Activated CD4-positive, alpha-beta T cell treated with anti-CD3 and anti-CD28 coated beads, Interleukin-2, Interleukin-6, amounts not matched to agents 100 ng/mL and 50 ng/mL, durations not matched to agents 16 hours and 8 hours (primary cell): ENCODE measurements at places on chromosomes 3 and 15.

GRCh38 chr15:84598250-84598649, 2.6 kb upstream of the ZSCAN2 start:
- DNase-seq = peak; percentile 61

DNA sequence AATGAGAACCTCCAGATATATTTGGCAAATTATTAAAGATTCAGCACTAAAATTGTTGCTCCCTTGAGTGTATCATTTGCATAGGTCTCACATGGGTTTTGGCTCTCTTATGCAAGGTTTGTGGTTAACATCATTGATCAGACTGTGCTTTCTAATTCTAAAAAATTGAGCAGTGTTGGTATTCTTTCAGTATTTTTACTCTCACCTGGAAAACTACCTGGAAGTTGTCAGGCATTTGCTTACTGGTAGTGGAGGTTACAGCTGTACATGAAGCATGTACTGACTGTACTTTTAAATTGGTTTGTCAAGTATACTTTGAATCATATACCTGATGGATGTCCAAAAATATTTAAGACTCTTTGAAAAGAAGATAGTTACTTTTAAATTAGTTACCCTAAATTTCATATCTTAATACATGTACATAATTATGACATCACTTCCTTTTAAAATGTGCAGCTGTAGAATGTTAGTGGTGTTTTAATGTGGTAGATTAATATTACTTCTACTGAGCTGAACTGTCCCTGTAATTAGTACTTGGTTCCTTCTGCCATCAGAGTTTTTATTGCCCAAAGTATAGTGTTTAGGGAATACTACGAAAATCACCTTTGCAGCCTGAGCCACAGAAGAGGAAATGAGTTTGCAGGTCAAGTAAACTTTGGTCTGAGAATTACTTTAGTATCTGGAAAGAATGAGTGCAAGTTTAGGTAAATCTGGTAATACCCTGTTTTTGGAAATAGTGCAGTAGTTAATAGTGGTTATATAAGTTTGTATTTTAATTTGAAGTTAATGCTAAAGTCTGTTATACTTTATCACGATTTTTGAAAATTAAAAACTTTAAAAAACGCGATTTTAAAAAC, 2.8 kb downstream of the CHD2 start:
- DNase-seq = peak; percentile 62

- no peak for DNase-seq
These were observed 10.3 kb upstream of the ZBED2 start for GRCh38 chr3:111605493-111605892.

DNA sequence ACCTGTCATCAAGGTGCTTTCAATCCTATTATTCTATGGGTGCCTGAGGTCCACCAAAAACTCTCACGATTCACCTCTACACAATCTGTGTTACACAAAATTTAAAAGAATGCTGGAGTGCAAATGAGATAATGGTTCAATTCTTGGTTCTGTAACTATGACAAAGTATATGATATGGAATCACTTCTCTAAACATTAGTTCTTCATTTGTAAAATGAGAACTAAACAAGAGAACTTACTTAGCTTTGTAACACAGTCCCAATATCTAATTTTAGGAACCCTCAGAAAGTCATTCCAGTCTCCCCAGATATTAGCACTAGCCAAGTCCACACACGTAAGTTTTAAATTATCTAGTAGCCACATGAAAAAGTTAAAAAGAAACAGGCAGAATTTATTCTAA, 111.5 kb downstream of the TBL1XR1 start:
- DNase-seq = no peak

- DNase-seq = no peak
These were observed 11.4 kb downstream of the PPP1R2 start for GRCh38 chr3:195531683-195532082.

DNA sequence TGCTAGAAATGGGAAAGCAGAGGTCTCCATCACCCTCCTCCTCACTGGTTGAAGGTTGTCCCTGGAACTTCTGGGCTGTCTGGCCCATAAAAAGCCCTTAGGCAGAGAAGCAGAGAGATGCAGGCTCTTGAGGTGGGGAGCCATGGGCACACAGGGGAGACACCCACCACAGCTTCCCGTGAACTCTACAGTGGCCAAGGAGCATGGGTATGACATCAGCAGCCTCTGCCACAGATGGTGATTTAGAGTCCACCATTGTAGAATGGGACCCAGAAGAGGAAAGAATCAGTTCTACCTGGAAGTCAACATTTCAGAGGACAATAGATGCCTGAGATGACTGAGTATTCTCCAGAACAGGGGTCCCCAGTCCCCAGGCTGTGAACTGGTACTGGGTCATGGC, 105.6 kb upstream of the LRRN1 start:
- no peak for DNase-seq

GRCh38 chr3:8519774-8520448, 18.3 kb downstream of the LMCD1 start:
- no peak for DNase-seq

DNA sequence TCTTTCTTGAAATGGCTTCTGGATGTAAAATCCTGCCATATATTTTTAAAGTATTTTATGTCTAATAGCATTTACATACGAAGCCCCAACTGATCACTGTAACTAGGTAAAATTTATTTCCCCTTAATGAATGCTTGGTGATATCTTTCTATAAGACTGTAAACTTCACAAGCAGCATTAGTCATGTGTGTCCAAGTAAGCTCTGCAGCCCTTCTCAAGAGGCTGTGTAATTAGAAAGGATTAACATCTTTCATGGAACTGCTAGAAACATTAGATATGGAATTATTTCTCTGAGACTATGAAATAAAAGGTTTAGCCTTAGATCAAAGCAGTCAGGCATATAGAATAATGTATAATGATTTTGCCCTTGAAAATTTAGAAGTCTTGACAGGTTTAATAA, 143.3 kb downstream of the EPHA3 start:
- DNase-seq = no peak

DNA sequence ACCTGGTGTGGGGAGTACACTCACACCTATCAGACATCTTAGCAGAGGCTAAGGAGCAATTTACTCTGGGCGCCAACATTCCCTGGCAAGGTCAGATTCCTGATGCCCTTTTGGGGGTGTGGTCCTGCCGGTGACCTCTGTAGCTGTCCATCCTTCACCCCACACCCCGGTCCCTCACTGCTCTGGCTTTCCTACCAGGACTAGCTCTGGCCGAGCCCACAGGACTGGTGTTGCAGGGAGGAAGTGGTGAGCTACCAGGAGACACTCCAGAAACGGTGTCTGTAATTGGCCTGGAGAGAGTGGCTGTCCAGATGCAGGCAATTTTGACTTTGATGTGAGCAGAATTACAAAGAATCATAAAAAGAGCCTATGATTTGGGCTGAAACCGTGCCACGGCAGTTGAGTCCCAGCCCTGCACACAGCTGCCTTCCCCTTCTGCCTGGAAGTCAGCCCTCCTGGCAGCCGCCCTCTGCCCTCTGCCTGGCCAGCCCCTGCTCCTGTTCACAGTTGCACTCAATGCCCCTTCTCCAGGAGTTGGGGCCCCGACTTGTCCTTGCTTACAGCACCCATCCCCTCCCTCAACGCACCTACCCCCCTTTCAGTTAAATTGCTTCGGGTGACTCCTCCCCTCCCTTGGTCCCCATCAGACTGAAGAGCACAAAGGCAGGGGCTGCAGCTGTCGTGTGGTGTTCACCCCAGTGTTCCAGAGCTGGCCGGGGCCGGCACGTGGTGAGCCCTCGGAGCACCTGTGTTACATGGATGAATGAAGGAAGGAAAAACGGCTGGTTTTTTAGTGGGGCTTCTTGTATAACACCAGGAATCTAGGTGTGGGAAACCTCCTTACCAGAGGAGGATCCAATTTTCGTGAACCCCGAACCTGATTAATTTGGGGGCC, 80.2 kb upstream of the TPM1 start:
- DNase-seq = no peak

GRCh38 chr3:111890051-111890580, 31.1 kb downstream of the PHLDB2 start:
- DNase-seq = no peak

- no peak for DNase-seq
These were observed 28.1 kb upstream of the CAPN3 start for GRCh38 chr15:42331235-42331634.

DNA sequence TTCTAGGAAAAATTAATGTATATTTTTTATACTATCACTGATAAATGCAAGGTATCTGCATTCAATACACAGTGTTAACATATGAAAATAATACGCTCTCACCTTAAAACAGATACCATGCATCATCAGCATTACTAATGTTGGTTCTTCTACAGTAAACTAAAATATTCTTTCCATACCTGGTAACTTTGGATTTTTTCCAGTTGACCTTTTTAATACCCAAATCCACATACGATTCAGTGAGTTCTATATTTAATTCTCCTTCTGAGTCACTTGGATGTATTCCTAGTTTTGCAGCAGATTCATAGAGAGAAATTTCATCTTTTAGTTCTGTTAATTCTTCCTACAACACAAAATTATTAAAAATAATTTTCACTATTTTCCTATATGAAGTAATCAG, 29.9 kb downstream of the CEP152 start:
- DNase-seq = no peak

GRCh38 chr3:37217098-37217849, 42.9 kb upstream of the LRRFIP2 start:
- no peak for DNase-seq

- DNase-seq = no peak
These were observed 193.3 kb downstream of the ISL2 start for GRCh38 chr15:76529911-76530310.

GRCh38 chr3:178768072-178768864, 232.0 kb downstream of the KCNMB2 start:
- DNase-seq = no peak

DNA sequence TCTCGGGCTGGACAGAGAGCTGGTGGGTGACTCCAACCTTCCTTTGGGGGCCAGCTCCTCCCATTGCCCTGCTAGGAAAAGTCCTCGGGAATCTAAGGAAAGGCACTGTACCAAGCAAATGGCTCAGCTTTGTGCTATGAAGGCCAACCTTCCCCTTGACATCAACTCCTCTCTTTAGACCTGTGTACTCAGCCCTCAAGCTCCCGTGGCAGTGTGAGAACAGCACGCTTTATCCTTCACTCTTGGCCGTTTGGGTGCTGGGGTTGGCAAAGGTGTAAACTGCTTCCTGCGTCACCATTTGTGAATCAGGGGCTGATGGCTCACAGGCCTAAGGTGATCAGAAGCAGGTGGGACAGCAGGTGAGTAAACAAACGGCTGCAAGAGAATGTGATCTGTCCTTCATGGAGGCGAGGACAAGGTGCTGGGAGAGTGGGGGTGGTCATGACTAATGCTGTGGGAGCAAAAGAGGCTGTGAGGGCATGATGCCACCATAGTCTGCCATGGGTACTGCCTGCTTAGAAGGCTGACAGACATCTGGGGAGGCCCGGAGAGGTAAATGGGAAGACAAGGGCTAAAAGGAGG, 165.2 kb upstream of the TPM1 start:
- no peak for DNase-seq

GRCh38 chr15:89408372-89409183, 74.0 kb upstream of the POLG start:
- no peak for DNase-seq

GRCh38 chr3:97579365-97579764, 185.2 kb upstream of the ARL6 start:
- DNase-seq = no peak

GRCh38 chr15:94670438-94671034, 439.2 kb downstream of the MCTP2 start:
- peak; percentile 30 for DNase-seq

GRCh38 chr15:51315726-51316125, 22.7 kb downstream of the CYP19A1 start:
- no peak for DNase-seq

GRCh38 chr3:109023656-109024254, 70.1 kb upstream of the GUCA1C start:
- DNase-seq = peak; percentile 48

DNA sequence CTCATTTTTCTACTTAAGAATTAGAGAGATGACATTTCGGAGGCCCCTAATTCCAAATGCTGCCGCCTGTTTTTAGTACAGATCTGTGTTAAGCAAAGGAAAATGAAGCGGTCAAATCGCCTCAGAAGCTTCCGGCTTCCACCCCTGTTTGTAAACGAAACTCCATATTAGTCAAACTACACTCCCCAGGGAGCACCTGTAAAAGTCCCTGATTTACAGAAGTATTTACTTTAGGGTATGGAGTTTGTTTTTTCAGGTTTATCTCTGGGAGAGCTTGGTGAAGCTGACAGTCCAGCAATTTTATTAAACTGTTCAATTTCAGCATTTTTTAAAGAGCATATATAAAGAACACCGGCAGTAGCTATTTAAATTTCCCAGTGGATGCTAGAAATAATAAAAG, 319.8 kb downstream of the FHIT start:
- no peak for DNase-seq

GRCh38 chr3:26562021-26562768, 60.4 kb upstream of the LRRC3B start:
- no peak for DNase-seq

GRCh38 chr3:38007754-38008090, 17.1 kb downstream of the VILL start:
- DNase-seq = no peak

- no peak for DNase-seq
These were observed 74.7 kb downstream of the SPATA16 start for GRCh38 chr3:173066044-173067004.

GRCh38 chr3:184354121-184354728, 7.2 kb downstream of the CLCN2 start:
- DNase-seq = peak; percentile 71

GRCh38 chr3:73419179-73419803, 205.4 kb downstream of the PDZRN3 start:
- no peak for DNase-seq

GRCh38 chr3:15102256-15102655, 3.3 kb upstream of the RBSN start:
- DNase-seq = no peak

- no peak for DNase-seq
These were observed at the start of gene IL17RE for GRCh38 chr3:9902372-9903237. IL17RE (plus strand) TSS chr3:9902848; CDS start chr3:9902933, 85 bp downstream.

DNA sequence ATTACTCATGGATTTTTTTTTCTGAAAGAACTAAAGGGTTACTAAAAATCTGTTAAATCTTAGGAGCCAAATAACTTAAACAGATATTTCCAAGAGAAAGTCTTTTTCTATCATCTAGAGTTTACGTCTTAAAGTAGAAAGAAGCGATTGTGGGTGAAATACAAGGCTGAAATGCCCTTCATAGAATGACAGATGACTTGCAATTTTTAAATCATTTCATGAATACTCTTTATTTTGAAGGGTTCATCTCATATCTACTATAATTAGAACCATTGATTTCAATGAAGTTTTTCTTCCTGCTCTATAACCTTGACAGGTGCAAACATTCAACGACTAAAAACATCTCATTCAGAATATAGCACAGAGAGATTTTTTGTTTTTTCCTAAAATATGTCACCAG, 217.0 kb downstream of the GABRB3 start:
- no peak for DNase-seq

DNA sequence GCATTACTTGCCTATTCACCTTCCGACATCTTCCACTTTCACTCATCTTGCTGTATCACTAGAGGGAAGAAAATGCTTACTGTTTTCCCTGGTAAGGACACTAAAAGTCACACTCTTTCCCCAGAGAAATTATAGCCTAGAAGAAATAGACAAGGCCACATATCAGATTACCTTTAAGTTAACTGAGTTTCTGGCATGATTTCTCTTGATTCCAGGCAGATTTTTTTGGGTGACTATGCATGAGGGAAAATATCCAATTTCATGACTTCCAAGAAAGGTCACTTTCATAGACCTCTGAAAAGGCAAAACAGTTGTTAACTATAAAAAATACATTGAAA, 30.3 kb downstream of the TCF12 start:
- no peak for DNase-seq
